ENCODE measurements at places on chromosomes 4 and X. TPM values are rescaled to one million over a fixed set of nuclear protein-coding genes. Genes with fewer than 3 reads are reported as not detected.

GRCh38 chr4:159483110-159483781, 380.4 kb downstream of the RAPGEF2 start:
- no peak for DNase-seq

DNA sequence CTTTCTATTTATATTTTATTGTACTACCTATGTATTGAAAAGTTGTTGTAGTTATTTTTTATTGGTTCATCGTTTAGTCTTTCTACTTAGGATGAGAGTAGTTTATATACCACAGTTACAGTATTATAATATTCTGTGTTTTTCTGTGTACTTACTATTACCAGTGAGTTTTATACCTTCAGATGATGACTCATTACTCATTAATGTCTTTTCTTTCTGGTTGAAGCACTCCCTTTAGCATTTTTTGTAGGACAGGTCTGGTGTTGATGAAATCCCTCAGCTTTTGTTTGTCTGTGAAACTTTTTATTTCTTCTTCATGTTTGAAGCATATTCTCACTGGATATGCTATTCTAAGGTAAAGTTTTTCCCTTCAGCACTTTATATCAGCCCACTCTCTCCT, 7.7 kb downstream of the LUZP4 start:
- DNase-seq = no peak

TRIM60 gene
- total RNA-seq = not detected

FMR1NB gene
- not detected for total RNA-seq

USP38 gene
- total RNA-seq = 14.9 TPM
